ENCODE measurements at places on chromosomes 13 and 19. TPM values are rescaled to one million over a fixed set of nuclear protein-coding genes. Genes with fewer than 3 reads are reported as not detected.

The MADCAM1 gene
- 5.8 TPM for total RNA-seq

The RUBCNL gene
- 4.3 TPM for total RNA-seq

The ZNF681 gene
- 4.0 TPM for total RNA-seq

The ZBTB32 gene
- 0.43 TPM for total RNA-seq

The CDX2 gene
- total RNA-seq, result 0.17 TPM

The RASAL3 gene
- total RNA-seq, result 9.7 TPM

The APOE gene
- 435 TPM for total RNA-seq

The ZNF626 gene
- 21.8 TPM for total RNA-seq

The PCDH8 gene
- total RNA-seq, result not detected

The CYP4F3 gene
- total RNA-seq, result 92.8 TPM

The F7 gene
- total RNA-seq, result 0.26 TPM

The SHISA7 gene
- total RNA-seq, result not detected

The SPIB gene
- 1.8 TPM for total RNA-seq

The ZSCAN4 gene
- not detected for total RNA-seq

The CYP4F12 gene
- total RNA-seq, result 82.9 TPM

The ZNF221 gene
- total RNA-seq, result 7.5 TPM

The GIPR gene
- 10.3 TPM for total RNA-seq

The ATCAY gene
- 0.63 TPM for total RNA-seq

Measured in mucosa of gallbladder (tissue), 1 donor.